ENCODE measurements at places on chromosomes 13 and 19. TPM values are rescaled to one million over a fixed set of nuclear protein-coding genes. Genes with fewer than 3 reads are reported as not detected.

Gene PLPPR2
- polyA plus RNA-seq = 8.2 TPM

DNA sequence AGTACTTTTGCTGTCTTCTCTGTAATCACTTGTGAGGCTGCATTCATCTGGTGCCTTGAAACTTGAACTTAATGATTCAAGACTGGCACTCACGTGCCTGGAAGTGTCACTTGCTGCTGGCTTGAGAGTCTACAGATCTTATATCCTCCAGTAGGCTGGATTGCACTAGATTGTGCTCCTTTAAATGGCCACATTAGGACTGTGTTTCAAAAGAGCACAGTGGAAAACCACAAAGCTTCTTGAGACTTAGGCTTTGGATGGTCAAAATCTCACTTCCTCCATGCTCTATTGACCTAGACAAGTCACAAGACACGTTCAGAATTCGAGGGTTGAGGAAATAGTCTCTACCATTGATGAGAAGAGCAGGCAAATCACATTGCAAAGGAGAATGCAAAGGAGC, 1278.8 kb upstream of the MIR17HG start:
- no peaks in the 10 kb centered on the region for H3K36me3 ChIP-seq
- no peaks in the 10 kb centered on the region for H3K27me3 ChIP-seq
- no peak overlapping the region for H3K27ac ChIP-seq
- H3K4me1 ChIP-seq = no peaks in the 10 kb centered on the region
- H3K4me3 ChIP-seq = no peak overlapping the region

DNA sequence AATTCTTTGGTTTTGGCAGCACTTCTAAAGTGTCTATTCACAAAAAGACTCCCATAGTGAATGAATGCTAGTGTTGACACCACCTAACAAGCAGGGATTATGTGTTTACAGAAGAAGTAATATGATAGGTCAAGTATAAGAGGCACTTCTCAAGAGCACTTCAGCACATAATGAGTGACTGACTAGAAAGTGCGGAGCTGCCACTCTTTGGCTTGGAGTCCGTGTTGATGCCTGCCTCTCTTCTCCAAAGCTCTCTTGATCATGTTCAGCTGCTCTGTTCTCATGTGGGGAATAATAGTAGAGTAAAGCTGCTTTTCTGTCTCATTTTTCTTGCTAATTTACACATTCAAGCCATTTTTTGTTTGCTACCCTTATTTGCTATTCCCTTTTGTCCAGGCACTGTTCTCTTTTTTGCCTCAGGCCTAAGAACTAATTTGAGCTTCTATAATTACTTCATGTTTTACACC, 22.7 kb upstream of the MAB21L1 start:
- H3K4me1 ChIP-seq = peaks cover 18% of the 10 kb centered on the region
- no peak for DNase-seq
- no peaks in the 10 kb centered on the region for H3K36me3 ChIP-seq
- H3K27ac ChIP-seq = no peak overlapping the region
- H3K4me3 ChIP-seq = no peak overlapping the region

- H3K4me3 ChIP-seq = no peak overlapping the region
- peaks cover 7% of the 10 kb centered on the region for H3K4me1 ChIP-seq
- no peaks in the 10 kb centered on the region for H3K27me3 ChIP-seq
- H3K27ac ChIP-seq = no peak overlapping the region
Measured at GRCh38 chr19:33241091-33241529, 15.5 kb upstream of the SLC7A10 start.

DNA sequence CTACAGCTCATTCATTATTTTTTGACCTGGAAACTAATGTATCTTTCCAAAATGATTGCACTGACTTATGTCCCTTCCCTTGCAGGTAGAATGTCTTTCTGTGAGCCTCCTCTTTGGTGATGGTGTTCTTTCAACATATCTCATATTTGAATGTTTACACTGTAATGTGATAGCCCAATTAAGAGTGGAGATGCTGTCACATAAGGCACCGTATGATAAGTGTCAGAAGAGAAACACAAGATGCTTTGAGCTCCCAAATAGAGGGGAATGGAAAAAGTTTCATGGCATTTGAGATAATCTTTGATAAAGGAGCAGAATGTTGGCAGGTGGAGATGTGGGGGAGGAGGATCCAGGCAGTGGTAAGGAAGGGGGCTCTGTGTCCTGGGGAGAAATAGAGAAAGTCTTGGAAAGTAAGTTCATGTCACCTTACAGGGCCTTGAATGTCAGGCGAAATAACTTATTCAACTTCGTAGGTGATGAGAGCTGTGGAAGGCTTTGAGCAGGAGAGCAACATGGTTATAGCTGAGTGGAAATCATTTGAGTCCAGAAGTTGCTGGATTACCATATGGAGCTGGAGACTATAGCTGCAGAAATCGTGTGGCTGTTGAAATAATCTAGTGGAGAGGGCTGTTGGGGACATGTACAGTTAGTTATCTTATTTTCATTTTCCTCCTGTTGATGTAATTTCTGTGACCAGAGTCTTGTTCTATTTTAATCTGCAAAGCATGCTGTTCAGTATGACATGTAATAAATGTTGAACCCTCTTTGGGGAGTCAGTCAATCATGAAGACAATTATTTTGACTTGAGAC, 10.3 kb upstream of the RNF113B start:
- DNase-seq = no peak
- H3K4me3 ChIP-seq = no peak overlapping the region
- no peaks in the 10 kb centered on the region for H3K27me3 ChIP-seq

All from sigmoid colon (tissue), 7 donors.